ENCODE measurements at places on chromosomes 13 and 19.

- no peak for DNase-seq
These were observed 3.2 kb upstream of the PVR start for GRCh38 chr19:44640518-44640917.

DNA sequence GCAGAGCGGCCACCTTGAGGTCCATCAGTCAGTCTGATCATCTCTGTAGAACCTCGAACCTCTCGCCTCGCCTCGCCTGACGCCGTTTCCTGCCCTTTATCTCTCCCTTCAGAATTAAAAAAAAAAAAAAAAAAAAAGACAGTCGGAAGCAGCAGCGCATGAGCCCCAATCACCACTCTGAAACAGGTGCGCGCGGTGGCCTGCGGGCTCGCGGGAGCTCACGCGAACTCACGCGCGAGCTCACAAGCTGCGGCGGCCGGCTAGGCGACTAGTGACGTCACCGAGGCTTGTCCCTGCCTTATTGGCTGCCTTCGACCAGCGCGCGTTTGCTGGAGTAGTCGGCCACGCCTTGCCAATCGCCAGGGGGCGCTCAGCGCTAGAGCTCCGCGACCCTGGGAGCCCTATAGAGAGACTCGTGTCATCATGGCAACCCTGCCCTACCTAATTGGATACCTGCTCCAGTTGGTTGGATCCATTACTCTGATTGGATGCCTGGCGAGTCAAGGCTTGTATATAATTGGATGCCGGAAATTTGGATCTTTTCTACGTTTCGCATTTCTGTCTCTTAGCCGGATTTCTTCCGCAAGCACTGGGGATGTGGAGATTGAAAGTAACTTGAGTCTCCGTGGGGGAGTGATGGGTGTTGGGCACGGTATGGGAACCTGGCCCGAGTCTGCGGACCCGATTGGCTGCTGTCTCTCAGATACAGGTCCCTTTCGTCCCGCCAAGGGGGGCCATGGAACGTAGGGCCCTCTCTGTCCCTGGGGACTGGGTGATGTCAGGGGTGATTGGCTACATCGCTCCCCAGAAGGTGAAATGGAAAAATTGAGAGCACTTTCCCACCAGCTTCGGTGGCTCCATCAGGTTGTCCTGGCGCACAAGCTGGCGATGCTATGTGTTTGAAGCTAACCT is 31.6 kb downstream of the SYT3 start:
- peak; percentile 52 for DNase-seq

- no peak for DNase-seq
These were observed 23.7 kb downstream of the NOSIP start for GRCh38 chr19:49556412-49557398.

DNA sequence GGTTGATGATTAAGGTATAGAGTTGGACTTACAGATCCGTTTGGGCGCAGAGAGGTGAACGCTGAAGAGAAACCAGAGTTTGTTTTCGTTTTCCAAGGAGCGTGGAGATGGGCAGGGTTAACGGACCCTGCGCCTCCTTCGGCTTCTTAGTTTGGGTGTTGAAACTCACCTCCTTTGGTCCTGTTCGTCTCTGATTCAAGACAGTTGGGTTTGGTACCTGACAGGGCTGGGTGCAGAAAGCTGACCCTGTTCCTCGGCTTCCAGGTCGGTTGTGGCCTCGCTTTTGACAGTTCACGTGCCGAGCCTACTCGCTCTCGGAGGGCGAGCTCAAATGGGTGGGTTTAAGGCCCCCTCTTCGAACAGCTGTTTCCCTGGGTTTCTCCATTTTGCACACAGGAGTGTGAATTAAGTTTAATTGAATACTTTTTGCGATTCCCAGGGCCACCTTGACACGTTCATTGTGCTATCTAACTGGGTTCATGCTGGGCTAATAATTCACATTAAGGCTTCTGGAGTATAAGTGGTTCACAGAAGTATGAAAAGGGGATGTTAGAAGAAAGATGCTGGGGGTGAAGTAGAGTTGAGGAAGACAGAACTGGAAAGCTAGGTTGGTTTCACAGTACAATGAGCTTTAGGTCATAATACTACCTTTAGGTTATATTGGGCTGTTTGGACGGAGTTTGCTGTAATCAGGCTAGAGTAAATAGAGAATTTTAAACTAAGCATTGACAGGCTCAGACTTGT is 638 bp downstream of the USPL1 start:
- DNase-seq: no peak

GRCh38 chr19:2517881-2518601 is 42.1 kb downstream of the GADD45B start:
- DNase-seq: peak; percentile 14

DNA sequence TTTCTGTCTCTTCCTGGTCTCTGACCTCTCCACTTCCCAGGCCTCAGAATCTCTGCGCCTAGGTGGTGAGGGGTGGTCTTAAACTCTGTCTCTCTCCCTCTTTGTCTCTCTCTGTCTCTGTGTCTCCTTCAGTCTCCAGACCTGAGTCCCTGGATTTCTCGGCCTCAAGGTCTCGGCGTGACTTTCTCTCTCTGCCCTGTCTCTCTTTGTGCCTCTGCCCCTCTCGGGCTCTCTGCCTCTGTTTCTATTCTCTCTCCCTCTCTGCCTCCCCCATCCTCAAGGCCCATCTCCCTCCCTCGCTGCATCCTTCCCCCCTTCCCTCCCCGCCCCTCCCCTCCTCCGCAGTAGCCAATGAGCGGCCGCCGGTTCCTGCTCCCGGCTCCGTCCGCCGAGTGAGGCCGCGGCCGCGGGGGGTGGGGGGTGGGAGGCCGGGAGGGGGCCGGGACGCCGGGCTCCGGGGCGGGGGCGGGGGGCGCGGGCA is at the start of gene CACNG7:
CACNG7 (plus strand) TSS at position 344 of the 481 bp plus-strand sequence. CDS start 3,554 bp downstream, outside the sequence.
- DNase-seq: no peak

GRCh38 chr13:44434766-44435141 is 61.1 kb downstream of the SERP2 start:
- no peak for DNase-seq

- peak; percentile 90 for DNase-seq
These were observed 23.5 kb downstream of the POU2F2 start for GRCh38 chr19:42108527-42109389.

GRCh38 chr13:105778196-105778595 is 757.3 kb downstream of the EFNB2 start:
- DNase-seq: no peak

DNA sequence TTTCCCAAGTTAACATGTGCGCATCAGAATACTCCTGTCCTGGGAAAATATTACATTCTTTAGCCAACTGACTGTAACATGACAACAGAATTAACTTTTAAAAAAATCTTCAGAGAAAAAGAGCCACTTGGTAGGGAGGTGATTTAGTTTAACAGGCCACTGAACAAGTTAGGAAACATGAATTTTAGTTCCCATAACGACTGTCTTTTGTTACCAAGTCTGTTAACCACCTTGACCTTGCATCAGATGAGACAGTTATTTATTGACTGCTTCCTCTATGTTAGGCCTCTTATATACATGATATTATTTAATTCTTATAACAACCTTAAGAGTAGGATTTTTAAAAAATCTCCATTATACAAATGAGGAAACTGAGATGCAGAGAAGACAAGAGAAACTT is 268.6 kb downstream of the NDFIP2 start:
- DNase-seq: no peak

GRCh38 chr13:35283856-35284255 is 192.6 kb downstream of the MAB21L1 start:
- DNase-seq: no peak

DNA sequence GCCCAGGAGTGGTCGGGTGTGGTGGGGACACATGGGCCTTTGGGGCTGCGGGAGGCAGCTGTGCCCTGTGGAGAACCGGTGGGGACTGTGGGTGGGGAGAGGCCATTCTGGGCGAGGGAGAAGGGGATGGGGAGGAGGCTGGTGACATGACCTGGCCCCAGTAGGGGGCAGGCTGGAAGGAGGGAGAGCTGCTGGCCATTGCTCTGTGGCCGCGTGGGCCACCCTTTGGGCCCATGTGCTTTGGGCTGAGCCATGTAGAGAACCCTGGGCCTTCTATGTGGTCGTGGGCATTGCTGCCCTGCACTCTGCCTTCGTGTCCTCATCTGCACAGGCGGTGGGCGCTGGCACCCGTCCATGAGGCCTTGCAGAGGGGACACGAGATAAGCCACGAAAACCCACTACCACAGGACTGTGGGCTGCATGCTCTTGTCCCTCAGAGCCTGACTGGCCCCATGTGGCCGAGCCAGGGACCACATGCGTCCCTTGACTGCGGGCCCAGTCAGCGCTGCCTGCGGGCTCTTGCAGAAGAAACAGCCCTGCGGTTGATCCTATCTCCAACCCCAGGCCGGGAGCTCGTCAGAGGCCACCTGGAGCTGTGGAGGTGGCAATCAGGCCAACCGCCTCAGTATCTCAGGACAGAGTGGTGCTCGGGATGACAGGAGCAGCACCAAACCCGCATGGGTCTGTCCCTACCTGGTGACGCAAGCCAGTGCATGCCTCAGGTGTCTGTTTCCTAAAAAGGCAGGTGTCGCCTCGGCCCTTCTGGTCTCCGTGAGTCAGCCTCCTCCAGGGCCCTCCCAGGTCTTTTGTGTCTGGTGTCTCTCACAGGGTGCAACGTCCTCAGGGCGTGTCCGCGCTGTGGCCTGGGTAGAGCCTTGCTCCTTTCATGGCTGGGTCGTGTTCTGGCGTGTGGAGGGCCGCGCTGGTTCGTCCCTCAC is 14.3 kb downstream of the FZR1 start:
- DNase-seq: no peak

DNA sequence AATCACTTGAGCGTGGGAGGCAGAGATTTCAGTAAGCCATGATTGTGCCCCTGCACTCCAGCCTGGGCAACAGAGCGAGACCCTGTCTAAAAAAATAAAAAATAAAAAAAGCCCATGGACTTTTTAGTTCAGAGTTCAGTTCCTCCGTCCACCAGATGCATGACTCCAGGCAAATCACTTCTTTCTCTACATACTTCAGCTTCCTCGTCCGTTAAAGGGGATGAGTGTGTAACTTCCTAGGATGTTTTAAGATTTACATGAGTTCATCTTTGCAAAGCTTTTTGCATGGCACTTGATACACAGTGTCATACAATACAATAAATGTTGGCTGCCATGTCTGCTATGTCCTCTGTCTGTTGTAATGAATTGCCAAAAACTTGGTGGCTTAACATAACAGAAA is 10.0 kb upstream of the FFAR2 start:
- no peak for DNase-seq

- no peak for DNase-seq
These were observed 213.5 kb upstream of the IRS2 start for GRCh38 chr13:109999659-110000533.

GRCh38 chr19:19083413-19084178 is 19.8 kb downstream of the SLC25A42 start:
- no peak for DNase-seq

GRCh38 chr19:4391701-4392483 is 8.5 kb downstream of the SH3GL1 start:
- DNase-seq: no peak

DNA sequence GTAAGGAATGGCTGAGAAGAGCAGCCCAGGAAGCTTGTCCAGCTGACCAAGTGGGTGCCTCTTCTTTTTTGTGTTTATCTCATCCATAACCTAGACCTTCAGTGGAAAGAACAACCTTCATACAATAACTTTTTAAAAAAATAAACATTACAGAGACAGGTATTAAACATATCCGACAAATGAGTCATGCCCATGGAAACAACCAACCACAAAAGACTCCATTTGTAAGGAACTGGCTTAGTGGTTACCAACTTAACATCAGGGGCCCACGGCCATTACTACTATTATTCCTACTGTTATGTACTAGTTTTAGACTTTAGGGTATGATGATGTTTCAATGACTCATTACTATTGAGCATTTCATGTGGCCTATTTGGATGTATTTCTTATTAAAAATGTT is 191.7 kb upstream of the SERP2 start:
- DNase-seq: no peak

DNA sequence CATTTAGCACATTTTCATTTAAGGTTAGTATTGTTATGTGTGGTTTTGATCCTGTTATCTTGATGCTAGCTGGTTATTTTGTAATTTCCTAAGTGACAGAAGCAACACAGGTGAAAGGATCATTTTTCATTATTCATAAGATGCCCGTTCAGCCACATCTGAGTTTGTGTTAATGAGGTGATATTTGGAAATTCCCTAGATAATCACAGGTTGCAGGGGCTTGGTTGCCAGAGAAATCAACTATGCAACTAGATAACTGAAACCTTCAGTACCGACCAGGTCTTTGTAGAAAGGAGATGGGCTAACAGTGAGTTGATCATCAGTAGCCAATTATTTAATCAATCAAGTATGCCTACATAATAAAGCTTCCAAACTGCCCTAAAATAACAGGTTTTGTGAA is 121.3 kb upstream of the UFM1 start:
- DNase-seq: no peak

GRCh38 chr13:35785576-35786303 is 309.3 kb upstream of the MAB21L1 start:
- DNase-seq: no peak

GRCh38 chr13:50467156-50468110 is 376.1 kb downstream of the DLEU7 start:
- no peak for DNase-seq

DNA sequence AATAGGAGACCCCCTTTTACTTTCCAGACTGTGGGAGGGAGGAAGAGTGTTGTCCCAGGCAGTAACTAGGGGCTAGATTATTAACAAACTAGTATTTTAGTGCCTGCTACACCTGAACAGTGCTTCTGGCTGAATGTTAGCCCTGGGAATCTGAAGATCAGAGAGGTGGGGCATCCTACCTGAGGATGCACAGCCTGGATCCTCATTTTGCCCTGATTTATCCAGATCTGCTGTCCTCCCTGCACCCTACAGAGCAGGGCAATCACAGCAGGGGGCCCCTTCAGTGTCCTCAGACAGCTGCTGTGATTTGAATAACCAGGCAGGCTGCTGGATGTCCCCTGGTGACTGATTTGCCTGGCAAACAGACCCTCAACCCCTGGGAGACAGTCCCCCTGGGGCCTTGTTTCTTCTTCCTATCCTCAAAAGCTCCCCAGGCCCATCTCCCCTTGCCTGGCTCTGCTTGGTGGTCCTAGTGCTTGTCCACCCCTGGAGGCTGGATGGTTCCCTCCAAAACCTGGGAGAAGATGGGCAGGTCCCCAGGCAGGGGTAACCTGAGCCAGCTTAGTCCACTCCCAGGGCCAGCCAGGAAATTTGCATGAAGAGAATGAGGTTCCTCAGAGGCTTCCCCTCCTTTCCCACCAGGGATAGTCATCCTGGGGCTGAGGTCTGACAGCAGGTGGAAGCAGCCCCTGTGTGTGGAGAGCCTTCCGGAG is at the start of gene OVOL3:
OVOL3 (plus strand) TSS at position 657 of the 713 bp plus-strand sequence. CDS start 60 bp downstream, outside the sequence.
- DNase-seq: no peak
